ENCODE measurements at places on chromosomes 7 and 10. TPM values are rescaled to one million over a fixed set of nuclear protein-coding genes. Genes with fewer than 3 reads are reported as not detected.

Gene SPAM1
- 0.79 TPM for total RNA-seq

Gene AGMO
- 0.54 TPM for total RNA-seq

Gene PLAC9
- total RNA-seq, result 7.8 TPM

Gene TEX47
- not detected for total RNA-seq

Gene TRPV6
- total RNA-seq, result not detected

- no peak for DNase-seq
- no peaks in the 10 kb centered on the region for H3K36me3 ChIP-seq
- H3K27me3 ChIP-seq, result no peaks in the 10 kb centered on the region
- no peak overlapping the region for H3K27ac ChIP-seq
Observed at GRCh38 chr10:72747521-72747920, 55.6 kb downstream of the MCU start.

GRCh38 chr7:78792006-78792405, 661.5 kb downstream of the MAGI2 start:
- DNase-seq, result no peak
- no peak overlapping the region for H3K27ac ChIP-seq
- H3K4me1 ChIP-seq, result no peaks in the 10 kb centered on the region
- H3K4me3 ChIP-seq, result no peak overlapping the region
- no peaks in the 10 kb centered on the region for H3K27me3 ChIP-seq
- no peaks in the 10 kb centered on the region for H3K36me3 ChIP-seq

DNA sequence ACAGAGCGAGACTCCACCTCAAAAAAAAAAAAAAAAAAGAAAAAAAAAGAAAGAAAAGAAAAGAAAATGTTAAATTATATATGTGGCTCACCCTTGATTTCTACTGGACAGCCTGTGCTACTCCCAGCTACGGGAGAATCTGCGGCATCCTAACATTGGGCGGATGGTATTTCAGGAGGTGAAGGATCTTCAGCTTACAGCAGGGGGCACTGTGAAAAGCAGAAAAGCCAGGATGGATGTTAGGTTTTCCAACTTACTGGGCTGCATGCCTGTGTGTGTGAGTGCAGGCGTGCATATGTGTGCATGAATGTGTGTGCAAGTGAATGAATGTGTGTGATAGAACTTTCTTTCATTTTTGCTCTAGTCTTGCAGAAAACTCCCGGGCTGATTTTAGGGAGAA, 1066.5 kb downstream of the TYW1 start:
- no peak overlapping the region for H3K27ac ChIP-seq
- H3K27me3 ChIP-seq, result no peaks in the 10 kb centered on the region
- no peak overlapping the region for H3K4me3 ChIP-seq
- H3K4me1 ChIP-seq, result no peaks in the 10 kb centered on the region

DNA sequence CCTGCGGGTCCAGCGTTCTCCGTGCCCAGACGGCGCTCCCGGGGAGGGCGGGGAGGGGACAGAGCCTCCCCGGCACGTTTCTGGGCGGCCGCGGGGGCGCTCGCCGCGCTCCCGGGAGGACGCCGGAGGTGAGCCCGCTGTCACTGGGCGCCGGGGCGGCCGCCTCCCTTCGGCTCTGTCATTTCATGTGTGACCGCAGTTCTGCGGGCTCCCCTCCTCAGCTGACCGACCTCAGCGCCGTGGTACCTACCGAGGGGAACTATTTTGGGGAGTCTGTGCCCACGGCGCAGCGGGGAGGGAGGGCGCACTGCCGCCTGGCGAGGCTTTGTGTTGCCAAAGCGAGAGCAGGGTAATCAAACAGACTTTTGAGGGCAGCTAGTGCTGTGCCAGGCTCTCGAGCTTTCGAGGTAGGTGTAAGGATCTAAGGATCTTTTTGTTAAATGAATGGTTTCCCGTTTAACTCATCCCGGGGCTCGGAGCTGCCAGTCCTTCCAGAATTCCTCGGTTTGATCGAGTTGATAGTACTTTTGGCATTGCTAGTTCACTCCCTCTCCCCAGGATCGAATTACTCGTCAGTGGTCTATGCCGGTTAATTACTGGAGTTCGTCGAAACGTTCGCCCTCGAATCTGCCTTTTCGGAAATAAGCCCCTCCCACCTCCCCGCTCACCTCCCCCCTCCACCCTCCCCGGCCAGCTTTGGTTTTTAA, 1.9 kb downstream of the ARID5B start:
- H3K36me3 ChIP-seq, result no peaks in the 10 kb centered on the region
- peaks cover 22% of the 10 kb centered on the region for H3K4me1 ChIP-seq
- DNase-seq, result peak; percentile 61
- no peaks in the 10 kb centered on the region for H3K27me3 ChIP-seq
- H3K4me3 ChIP-seq, result peak overlapping the region; percentile 98

GRCh38 chr7:2526659-2527504, 7.3 kb downstream of the LFNG start:
- no peaks in the 10 kb centered on the region for H3K36me3 ChIP-seq
- peak; percentile 9 for DNase-seq
- H3K27me3 ChIP-seq, result no peaks in the 10 kb centered on the region
- peaks cover 14% of the 10 kb centered on the region for H3K4me1 ChIP-seq
- no peak overlapping the region for H3K27ac ChIP-seq
- H3K4me3 ChIP-seq, result no peak overlapping the region

DNA sequence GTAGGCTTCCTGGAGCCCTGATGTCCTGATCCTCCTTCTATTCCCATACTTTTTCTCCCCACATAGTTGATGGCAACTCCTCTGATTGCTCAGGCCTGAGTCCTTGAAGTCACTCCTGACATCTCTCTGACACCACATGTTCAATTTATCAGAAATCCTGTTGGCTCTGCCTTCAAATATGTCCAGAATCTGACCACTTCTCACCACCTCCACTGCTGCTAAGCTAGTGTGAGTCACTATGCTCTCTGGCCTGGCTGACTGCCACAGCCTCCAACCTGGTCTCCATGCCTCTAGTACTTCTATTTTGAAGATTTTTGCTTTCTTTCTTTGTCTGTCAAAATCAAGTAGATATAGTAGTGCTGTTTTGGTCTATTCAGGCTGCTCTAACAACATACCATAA, 53.0 kb downstream of the TMEM229A start:
- H3K27ac ChIP-seq, result no peak overlapping the region
- peak; percentile 29 for DNase-seq
- no peaks in the 10 kb centered on the region for H3K4me1 ChIP-seq
- peaks cover 2% of the 10 kb centered on the region for H3K27me3 ChIP-seq

DNA sequence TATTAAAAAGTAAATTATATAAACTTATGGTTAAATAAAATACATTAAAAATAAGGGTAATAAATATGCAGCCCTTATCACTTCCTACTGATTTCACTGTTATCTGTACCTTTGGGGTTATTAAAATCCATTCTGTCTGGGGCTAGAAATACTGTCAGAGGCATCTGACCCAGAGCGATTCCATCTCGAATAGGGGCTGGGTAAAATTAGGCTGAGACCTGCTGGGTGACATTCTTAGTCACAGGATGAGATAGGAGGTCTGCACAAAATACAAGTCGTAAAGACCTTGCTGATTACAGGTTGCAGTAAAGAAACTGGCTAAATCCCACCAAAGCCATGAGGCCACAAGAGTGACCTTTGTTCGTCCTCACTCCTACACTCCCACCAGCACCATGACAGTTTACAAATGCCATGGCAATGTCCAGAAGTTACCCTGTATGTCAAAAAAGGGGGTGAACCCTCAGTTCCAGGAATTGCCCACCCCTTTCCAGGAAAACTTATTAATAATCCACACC, 77.6 kb downstream of the COBL start:
- peaks cover 4% of the 10 kb centered on the region for H3K4me1 ChIP-seq
- H3K36me3 ChIP-seq, result no peaks in the 10 kb centered on the region
- no peaks in the 10 kb centered on the region for H3K27me3 ChIP-seq
- DNase-seq, result no peak

DNA sequence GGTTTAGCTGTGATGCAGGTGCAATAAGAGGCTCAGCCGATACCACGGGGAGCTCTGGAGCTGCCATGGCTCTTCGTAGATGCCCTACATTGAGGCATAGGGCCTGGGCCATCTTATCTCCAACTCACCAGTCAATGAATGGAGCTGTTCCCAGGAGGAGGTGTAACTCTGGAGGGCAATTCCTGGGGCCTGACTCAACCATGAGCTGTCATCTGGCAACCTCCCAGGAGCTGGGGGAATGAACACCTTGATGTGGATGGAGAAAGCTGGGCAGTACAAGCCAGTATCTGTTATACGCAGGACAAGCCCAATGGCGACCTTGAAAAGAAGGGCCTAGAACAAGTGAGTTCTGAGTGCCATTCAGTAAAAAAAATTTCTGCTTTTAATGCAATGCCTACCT, 224.0 kb upstream of the PLXDC2 start:
- H3K4me3 ChIP-seq, result no peak overlapping the region
- H3K36me3 ChIP-seq, result no peaks in the 10 kb centered on the region
- H3K27me3 ChIP-seq, result no peaks in the 10 kb centered on the region
- DNase-seq, result no peak
- H3K27ac ChIP-seq, result no peak overlapping the region

GRCh38 chr10:124292911-124293615, 125.7 kb downstream of the OAT start:
- no peaks in the 10 kb centered on the region for H3K27me3 ChIP-seq
- no peaks in the 10 kb centered on the region for H3K36me3 ChIP-seq
- no peak for DNase-seq

DNA sequence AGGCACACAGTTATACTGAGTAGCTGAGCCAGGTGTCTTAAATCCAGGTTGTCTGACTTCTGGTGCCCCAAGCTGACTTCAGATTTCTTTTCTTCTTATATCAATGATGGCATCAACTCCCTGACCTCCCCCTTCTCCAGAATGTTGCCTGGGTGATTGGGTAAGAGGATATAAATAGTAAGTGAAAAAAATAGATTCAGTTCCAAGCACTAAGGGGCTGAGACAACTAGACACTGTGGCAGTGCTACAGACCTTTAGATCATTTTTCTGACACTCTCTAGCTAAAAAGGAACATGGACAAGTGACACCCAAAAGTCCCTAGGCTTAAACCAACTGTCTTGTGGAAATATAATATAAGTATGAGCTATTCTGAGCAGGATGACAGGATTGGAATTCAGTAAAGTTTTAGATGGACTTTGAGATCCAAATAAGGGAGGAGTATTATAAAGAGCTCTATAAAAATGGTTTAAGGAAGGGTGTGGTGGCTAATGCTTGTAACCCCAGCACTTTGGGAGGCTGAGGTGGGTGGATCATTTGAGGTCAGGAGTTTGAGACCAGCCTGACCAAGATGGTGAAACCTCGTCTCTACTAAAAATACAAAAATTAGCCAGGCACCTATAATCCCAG, 589.1 kb upstream of the GALNT17 start:
- peak overlapping the region; percentile 75 for H3K27ac ChIP-seq
- no peaks in the 10 kb centered on the region for H3K27me3 ChIP-seq
- peaks cover 17% of the 10 kb centered on the region for H3K4me1 ChIP-seq

DNA sequence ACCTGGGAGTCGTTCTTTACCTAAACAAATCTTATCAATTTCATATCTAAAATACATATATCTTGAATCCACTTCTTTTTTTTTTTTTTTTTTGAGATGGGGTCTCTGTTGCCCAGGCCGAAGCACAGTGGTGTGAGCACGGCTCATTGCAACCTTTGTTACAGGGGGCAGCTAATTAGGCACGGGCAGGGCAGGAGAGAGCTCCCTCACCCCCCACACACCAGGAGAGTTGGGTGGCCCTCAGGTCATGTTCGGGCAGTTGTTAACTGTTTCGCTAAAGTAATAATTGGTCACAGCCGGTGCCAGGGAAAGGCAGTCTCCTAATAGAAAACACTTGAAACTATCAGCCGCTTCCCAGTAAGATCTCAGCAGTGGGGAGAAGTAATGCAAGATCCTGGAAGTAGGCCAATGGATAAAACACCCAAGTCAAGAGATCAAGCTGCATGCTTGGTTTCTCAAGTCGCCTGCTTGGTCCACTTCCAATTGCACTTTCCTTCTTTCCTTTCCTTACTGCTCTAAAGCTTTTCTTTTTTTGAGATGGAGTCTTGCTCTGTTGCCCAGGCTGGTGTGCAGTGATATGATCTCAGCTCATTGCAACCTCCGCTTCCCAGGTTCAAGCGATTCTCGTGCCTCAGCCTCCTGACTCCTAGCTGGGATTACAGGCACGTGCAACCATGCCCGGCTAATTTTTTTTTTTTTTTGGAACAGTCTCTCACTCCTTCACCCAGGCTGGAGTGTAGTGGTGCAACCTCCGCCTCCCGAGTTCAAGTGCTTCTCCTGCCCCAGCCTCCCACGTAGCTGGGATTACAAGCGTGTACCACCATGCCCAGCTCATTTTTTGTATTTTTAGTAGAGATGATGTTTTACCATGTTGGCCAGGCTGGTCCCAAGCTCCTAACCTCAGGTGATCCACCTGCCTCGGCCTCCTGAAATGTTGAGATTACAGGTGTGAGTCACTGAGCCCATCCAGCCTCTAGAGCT, 21.3 kb upstream of the EFCAB10 start:
- no peak overlapping the region for H3K4me3 ChIP-seq
- no peak overlapping the region for H3K27ac ChIP-seq
- H3K27me3 ChIP-seq, result no peaks in the 10 kb centered on the region
- no peak for DNase-seq
- no peaks in the 10 kb centered on the region for H3K36me3 ChIP-seq

DNA sequence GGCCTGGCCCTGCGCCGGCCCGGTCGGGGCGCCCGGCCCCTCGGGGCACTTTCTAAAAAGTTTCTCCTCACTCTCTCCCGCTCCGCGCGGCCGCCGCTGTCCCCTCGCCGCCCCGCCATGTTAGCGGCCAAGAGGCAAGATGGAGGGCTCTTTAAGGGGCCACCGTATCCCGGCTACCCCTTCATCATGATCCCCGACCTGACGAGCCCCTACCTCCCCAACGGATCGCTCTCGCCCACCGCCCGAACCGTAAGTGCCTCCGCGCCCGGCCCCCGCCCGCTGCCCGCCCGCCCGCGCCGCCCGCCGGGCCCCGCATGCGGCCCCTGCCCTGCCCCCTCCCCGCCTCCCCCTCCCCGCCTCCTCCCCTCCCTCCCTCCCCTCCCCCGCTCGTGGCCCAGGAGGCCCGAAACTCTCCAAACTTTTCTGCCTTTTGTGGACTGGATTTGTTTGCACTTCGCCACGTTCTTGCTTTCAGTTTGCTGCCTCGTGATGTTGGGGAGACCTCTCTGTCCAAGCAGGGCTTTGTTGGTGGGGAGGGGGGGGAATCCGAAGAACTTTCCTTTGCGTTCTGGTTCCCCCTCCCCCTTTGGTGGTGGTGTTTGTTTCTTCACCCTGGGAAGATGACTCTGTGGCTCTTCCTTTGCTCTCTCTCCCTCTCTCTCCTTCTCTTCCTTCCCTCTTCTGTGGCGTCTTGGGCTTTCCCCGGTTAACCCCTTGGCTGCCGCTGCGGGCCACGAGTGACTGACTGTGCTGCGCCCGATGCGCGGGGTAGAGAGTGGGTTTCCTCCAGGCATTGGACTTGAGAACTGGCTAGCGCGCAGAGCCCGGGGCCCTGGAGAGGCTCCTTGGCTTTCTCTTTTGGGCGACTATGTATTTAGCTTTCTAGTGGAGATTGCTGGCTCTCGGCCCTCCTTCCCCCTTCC, 1.6 kb downstream of the TCF7L2 start:
- H3K27me3 ChIP-seq, result no peaks in the 10 kb centered on the region
- H3K4me3 ChIP-seq, result peak overlapping the region; percentile 80
- peak overlapping the region; percentile 90 for H3K27ac ChIP-seq
- no peaks in the 10 kb centered on the region for H3K36me3 ChIP-seq
- H3K4me1 ChIP-seq, result peaks cover 28% of the 10 kb centered on the region

GRCh38 chr7:140639366-140640053, 1.1 kb downstream of the DENND2A start:
- no peaks in the 10 kb centered on the region for H3K4me1 ChIP-seq
- peak overlapping the region; percentile 66 for H3K27ac ChIP-seq
- H3K27me3 ChIP-seq, result no peaks in the 10 kb centered on the region
- peak overlapping the region; percentile 68 for H3K4me3 ChIP-seq
- DNase-seq, result peak; percentile 64
- H3K36me3 ChIP-seq, result no peaks in the 10 kb centered on the region

All from psoas muscle (tissue), 8 donors.